Stimulated activated CD4-positive, alpha-beta T cell treated with anti-CD3 and anti-CD28 coated beads, Interleukin-2, amount 100 ng/mL, for 48 hours (primary cell): ENCODE measurements at places on chromosomes 13 and 19.

DNA sequence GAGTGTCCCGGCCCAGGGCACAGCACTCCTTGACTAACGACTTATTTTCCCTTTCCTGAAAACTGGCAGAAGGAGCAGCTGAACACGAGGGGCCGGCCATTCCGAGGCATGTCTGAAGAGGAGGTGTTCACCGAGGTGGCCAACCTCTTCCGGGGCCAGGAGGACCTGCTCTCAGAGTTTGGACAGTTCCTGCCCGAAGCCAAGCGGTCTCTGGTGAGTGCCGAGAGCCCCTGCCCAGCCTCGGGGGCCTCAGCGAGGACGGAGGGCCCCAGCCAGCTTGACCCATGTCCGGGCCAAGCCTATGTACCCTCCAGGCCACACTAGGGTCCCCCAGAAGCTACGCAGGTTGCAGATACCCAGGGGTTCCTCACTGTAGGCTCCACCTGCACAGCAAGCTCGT is 17.7 kb downstream of the SIN3B start:
- DNase-seq = no peak

GRCh38 chr13:34176633-34177032 is 358.7 kb downstream of the RFC3 start:
- no peak for DNase-seq

DNA sequence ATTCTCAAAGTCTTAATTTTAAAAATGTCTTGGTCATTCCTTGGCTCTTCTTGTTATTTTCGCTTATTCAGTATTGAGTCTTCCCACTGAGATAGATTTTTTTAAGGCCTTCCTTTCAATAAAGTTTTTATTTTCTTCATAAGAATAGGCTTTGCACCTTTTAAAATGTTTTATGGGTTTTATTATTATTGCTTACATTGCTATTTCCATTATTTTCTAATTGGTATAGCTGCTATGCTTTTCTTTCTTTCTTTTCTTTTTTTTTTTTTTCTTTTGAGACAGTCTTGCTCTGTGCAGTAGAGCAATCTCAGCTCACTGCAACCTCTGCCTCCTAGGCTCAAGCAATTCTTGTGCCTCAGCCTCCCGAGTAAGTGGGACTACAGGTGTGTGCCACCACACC is 195.7 kb downstream of the PDS5B start:
- DNase-seq = no peak

DNA sequence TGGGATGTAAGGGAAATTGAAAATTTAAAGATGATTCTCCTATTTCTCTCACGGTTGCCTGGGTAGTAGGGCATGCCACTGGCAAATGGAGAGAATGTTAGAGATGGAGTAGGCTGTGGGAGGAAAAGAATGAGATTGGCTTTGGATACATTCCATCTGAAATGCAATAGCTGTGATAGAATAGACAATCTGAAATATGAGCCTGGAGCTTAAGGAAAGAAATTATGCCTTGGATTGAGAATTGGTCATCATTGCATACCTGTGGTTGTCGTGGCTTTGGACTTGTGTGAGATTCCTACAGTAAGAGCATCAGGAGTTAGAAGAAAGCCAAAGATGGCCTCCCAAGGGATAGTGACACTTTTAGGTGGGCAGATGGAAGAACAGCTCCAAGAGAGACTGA is 305.1 kb upstream of the SLC10A2 start:
- no peak for DNase-seq

DNA sequence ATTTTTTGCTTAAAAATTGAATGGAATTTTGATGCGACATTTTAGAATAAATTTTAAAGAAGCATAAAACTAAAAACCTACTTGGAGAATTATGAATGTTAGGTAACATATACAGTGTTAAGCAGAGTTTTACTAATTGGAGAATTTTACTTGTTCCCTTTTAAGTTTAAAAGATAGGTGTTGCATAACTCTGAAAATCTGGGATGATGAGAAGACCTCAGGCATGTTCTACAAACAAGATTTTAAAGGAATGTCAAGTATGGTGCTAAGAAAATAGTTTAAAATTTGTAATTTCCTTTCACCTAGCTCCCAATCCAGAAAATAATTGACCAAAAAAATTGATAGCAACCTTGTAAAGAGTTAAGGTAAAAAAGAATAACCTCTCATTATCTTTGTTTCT is 135.8 kb downstream of the RFC3 start:
- no peak for DNase-seq

DNA sequence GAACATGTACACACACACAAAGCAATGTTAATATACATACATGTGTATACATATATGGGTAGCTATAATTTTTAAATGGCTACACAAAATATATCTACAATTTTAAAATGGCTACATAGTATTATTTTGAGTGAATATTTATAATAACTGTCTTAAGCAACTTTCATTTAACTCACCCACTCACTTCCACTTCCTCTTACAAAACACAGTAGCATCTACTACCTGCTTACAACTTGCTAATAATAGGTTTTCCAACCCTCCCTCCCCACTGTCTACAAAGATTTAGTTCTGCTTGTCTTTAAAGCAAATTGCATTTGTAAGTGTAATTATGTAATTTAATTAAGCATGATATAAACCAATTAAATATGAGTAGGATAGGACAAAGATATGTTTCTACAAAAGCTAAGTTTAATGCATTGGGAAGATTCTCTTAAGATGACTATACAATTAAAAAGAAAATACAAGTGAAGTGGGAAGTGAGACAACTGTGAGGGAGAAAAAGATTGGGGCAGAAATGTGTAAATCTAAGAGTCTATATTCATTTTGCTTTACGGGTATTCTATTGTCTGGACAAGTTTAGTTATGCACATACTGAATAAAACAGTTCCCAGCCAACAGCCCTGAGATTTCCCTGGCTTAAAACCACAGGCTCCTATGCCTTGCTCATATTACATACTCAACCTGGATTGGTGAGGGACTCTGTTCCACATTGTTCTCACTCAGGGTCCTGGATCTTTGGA is 583.1 kb downstream of the EFNB2 start:
- no peak for DNase-seq

- no peak for DNase-seq
Measured at GRCh38 chr13:30186634-30187415, 120.5 kb downstream of the KATNAL1 start.

DNA sequence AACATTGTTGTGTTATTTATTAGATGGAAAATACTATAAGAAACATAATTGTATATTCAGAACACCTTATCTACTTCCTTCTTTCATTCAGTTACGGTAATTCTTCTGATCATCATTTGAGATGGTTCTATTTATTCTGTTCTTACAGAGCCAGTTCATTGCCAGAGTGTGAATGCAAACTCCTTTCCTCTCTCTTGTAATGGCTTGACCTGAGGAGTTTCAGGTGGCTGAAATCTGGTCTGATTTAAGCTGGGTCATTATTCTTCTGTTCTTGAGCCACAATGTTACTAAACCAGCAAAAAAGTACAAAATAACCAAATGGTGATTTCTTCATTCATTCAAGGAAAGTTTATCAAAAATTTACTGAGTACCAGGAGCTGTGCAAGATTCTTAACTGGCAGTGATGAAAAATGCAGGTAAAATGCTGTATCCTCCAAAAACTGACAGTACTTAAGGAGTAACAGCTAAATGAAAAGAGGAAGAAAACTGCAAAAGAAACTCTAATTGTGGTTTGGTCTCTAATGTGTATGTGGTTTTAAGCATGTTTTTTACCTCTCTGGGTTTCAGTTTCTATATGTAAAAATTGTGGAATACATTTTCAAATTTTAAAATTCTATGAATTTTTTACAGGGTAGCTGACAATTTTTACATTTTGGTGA is 182.4 kb upstream of the UFM1 start:
- DNase-seq = no peak

DNA sequence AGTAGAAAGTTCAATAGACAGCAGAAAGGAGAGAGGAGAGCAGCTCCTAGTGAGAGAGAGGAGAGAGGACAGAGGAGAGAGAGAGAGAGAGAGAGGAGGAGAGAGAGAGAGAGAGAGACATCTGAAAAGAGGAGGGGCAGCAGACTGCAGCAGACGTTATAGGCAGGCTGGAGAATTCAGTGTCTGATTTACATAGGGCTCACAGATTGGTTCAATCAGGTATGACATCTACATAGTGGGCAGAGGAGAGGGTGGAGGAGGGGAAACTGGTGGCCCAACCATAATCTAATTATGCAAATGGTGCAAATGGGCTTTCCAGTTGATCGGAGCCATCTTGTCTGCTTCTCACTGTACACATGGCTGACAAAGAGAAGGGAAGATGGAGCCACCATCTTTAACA is 221.3 kb upstream of the TRPC4 start:
- no peak for DNase-seq

- DNase-seq = no peak
Measured at GRCh38 chr19:13020002-13020414, 24.7 kb downstream of the NFIX start.

DNA sequence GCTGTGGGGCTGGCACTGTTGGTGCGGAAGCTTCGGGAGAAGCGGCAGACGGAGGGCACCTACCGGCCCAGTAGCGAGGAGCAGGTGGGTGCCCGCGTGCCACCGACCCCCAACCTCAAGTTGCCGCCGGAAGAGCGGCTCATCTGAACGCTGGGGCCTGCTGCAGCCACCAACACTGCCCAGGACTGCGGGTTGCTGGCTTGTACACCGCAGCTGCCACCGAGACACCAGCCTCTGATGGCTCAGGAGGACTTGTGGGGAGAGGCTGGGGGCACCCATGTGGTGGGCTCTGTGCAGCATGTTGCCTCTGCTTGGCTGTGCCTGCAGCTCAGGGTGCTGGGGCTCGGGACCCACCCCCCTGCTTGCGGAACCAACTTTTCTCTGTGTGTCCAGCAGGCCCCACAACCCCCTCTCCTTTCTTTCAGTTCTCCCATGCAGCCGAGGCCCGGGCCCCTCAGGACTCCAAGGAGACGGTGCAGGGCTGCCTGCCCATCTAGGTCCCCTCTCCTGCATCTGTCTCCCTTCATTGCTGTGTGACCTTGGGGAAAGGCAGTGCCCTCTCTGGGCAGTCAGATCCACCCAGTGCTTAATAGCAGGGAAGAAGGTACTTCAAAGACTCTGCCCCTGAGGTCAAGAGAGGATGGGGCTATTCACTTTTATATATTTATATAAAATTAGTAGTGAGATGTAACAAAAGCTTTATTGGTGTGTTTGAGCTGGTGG is 2.6 kb downstream of the CRB3 start:
- no peak for DNase-seq

- no peak for DNase-seq
Measured at GRCh38 chr19:52734331-52734892, 432 bp downstream of the ZNF611 start.

- no peak for DNase-seq
Measured at GRCh38 chr13:72662548-72662947, 64.9 kb downstream of the MZT1 start.

DNA sequence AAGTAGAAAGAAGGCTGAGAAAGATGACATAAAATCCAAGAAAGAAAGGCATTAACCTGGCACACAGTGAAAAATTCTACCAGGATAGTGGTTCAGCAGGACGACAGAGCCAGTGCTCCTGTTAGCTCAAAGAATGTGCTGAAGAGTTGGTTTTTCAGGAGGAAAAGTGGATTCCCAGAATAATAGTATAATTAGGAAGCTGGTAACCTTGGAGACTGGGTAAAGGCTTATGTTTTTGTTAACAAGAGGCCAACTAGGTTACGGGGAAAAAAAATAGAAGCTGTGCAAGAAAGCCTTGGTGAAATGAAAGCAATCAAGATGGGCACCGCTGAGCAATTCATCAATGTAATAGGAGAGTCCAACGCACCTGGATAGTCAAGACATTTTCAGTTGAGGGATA is 54.7 kb downstream of the SLC15A1 start:
- DNase-seq = no peak

DNA sequence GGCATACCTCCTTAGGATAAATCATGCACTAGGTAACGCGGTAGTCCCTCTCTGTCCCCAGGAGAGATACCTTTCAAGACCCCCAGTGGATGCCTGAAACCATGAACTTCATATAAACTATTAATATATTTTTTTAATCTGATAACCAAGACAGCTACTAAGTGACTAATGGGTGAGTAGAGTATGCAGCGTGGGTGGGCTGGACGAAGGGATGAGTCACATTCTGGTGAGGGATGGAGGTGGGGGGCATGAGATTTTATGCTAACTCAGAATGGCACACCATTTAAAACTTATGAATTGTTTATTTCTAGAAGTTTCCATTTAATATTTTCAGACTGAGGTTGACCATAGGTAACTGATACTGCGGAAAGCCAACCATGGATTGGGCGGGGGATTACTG is 46.2 kb downstream of the CDK8 start:
- DNase-seq = no peak

DNA sequence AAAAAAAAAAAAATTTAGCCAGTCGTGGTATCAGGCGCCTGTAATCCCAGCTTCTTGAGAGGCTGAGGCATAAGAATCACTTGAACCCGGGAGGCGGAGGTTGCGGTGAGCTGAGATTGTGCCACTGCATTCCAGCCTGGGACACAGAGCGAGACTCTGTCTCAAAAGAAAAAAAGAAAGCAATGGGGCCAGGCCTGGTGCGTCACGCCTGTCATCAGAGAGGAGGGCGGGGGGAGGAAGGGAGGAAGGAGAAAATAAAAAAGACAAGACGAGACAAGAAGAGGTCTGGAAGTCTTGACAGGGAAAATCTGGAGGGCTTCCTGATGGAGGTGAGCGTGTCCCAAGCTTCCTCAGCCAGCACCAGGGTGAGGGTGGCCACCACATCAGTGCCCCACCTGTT is 54.9 kb upstream of the PTPRS start:
- DNase-seq = no peak

GRCh38 chr13:75217949-75218348 is 264.0 kb downstream of the TBC1D4 start:
- DNase-seq = no peak

DNA sequence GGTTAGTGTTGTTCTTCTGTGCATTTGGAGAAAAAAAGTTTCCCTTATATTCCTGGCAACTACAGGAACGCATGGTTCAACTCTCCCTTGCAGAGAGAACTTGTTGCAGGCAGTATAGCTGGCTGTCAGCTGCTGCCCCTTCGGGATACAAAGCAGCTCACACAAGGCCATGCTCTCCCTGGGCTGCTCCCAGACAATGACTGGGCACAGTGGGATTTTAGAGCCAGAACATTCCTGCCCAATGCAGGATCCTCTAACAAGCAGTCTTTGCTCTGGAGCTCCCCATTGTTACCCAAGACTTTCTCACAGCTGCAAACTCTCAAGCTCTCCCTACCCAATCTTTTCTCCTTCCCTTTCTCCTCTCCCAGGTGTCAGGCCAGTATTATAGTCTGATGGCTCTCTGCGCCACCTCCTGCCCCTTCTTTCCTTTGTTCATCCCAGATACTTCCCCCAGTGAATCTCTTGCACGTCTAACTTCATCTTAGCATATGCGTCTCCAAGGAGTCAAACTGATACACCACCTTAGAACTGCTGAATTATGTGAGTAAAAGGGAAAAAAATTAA is 27.5 kb upstream of the SERPINE3 start:
- DNase-seq = no peak

DNA sequence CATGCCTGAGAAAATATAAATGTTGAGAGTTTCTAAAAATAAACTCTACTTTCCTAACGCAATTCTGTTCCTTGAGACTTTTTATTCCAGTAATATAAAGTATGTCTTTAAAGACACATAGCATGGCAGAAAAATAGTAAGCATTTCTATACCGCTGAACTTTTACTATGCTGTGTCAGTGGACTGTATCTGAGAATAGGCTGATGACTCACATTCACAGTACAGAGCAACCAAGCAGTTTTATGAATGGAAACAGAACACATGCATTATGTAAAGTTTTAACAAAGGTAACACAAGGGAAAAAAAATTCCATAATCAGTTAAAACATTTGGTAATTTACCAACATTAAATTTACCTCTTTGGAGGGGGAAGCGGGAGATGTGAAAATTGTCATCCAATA is 38.4 kb downstream of the ZDHHC20 start:
- DNase-seq = no peak

GRCh38 chr19:10653482-10653731 is 739 bp upstream of the ILF3 start:
- DNase-seq = no peak

GRCh38 chr19:47794526-47794925 is 9.8 kb downstream of the TPRX1 start:
- no peak for DNase-seq
